ENCODE measurements at places on chromosomes 7 and 10.

DNA sequence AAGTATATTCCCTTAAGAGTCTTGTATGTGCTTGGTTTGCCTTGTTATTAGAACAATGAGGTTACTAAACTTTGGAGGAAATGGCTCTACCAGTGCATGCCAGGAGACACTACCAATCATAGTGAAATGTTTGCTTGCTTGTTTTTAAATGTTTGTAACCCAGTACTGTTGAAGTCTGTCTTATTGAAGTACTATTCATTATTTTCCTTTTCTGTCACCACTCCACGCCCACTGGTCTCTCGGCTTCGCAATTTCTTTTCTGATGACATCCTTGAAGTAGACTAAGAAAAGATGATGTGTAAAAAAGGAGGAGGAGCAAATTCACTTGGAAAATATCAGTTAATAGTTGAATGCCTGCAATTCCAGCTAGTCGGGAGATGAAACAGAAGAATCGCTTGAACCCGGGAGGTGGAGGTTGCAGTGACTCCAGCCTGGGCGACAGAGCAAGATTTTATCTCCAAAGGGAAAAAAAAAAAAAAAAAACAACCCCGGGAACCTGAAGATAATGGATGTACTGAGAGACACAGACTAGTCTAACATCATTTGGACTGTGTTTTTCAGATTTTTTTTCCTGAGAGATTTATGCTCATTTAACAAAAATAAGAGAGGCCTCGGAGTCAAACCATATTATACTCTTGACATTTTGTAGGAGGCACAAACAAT lies 959.4 kb downstream of the PCDH15 start:
- no peak for DNase-seq

GRCh38 chr10:59586407-59586891 lies 123.2 kb downstream of the SLC16A9 start:
- no peak for DNase-seq

GRCh38 chr7:122258971-122259370 lies 45.6 kb downstream of the FEZF1 start:
- no peak for DNase-seq

GRCh38 chr10:91567815-91568214 lies 65.1 kb downstream of the PPP1R3C start:
- DNase-seq: no peak

- no peak for DNase-seq
Observed at GRCh38 chr7:2638224-2638991, 6.6 kb downstream of the TTYH3 start.

DNA sequence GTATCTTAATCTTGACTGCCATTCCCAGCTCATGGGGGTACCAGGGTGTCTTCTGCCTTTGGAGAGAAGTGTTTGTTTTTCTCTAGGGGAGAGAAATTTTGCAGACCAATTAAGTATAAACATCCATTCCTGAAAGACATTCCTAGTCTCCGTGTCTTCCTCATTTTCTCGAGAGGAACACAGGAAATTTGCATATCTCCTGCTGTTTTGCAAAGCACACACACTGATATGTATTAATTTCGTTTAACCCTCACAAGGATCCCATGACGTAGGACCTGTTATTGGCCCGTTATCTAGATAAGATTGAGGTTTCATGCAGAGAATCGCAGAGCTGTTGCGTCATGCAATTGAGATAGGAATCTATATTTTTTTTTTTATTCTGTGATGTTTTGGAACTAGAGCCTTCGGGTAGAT lies 944 bp downstream of the RHBDD2 start:
- peak; percentile 35 for DNase-seq

DNA sequence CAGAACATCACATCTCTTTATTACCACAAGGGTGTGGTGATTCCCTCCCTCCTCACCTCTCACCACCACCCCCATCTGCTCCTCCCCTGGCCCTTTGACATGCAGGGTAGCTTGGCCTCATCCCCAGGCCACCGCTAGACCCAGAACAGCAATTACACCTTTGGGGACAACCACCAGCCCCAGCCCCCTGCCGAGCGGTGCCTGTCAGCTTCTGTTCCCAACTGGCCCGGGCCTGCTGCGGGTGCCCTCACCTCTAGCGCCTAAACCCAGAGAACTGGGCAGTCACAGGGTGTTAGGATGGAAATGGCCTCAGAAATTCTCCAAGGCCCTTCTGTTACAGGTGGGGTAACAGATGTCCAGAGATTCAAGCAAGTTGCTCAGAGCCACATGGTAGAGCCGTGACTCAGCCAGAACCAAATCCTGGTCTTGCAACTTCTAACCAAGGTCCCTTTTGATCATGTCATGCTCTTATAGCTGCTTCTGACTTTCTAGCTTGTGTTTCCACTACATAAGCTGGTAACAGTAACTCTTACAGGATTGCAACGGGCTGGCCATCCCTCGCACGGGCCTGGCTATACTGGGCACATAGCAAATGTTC lies 78.0 kb downstream of the PRKAG2 start:
- DNase-seq: no peak

DNA sequence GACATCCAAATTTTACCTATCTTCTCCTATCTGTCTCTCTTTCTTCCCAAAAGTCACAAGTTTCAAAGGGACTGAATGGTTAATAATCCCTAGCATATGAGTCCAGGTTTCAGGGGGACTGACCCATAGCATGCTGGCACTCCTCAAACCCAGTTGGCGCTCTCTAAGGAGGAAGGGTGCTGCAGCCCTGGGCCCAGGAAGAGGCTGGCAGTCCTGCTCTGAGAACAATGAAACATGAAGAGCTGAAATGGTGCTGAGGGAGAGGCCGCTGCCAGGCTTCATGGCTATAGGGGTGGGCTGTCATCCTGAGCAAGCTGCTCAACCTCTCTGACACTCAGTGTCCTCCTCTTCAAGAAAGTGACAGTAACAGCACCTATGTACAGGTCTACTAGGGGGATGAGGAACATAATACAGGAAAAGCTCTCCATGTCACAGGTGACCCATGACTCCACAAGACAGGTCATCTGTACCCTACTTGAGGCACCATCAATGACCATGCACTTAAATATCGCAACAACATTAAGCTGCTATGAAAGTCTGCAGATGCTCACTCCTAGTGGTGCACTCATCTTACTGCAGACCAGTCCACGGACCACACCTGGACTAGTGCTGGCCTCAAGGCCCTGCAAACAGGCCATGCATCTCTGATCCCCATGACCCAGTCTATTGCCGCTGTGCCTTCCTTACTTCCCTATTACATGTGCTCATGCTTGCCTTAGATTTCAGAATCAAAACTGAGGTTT lies 17.0 kb downstream of the COBL start:
- no peak for DNase-seq

DNA sequence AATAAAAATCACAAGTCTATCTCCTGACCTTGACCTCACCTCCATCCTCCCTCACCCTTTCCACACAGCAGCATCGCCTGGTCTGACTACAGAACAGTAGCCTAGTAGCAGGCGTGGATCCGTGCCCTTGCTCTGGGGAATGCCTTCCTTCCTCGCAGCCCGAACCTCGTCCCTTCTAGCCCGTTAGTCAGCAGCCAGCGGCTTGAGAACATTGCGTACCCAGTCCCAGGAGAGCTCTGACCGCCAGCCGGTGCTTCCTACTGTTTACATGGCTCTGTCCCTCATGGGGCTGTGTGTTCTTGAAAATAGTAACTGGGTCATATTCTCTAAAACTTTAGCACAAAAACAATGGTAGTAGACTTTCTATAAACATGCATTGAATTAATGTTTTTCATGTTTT lies 682.7 kb upstream of the IGFBP3 start:
- no peak for DNase-seq

- DNase-seq: no peak
Observed at GRCh38 chr7:116227678-116228239, 17.4 kb downstream of the TES start.

DNA sequence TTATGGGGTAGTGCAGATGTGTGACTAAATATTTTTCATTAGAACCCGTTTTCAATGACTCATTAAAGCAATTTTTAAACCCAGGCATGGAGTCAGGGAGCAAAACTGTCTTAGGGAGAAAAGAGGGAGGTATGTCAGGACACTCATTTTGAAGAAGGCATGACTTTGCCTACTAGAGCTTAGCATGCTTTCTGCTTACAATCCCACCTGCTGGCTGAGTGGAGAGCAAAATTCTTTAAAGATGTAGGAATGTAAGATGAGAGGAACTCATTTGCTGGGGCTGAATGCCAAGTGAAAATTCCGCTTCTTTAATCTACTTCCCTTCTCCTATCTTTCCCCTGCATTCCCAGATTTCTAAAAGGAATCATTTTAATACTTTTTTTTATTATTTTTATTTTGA lies 232.6 kb downstream of the GALNT17 start:
- DNase-seq: no peak

DNA sequence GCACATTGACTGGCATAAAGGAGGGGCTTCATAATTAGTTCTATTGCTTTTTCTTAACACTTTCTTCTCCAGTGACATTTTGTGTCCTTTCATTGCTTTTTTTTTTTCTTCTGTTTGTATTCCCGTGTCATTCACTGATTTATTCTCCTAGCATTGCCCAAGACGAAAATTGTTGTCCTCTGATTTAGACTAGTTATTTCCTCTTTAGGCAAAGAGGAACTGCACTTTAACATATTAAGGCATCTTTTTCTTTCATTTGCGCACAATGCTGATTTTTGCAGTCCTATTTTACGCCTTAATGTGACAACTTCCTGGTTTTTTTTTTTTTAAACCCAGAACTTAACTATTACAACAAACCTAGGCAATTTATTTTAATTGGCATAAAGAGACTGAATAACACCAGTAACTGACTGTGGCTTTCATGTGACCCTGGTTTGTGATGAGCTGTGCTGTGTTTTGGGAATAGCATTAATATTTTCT lies 39.7 kb downstream of the ARID5B start:
- DNase-seq: no peak

DNA sequence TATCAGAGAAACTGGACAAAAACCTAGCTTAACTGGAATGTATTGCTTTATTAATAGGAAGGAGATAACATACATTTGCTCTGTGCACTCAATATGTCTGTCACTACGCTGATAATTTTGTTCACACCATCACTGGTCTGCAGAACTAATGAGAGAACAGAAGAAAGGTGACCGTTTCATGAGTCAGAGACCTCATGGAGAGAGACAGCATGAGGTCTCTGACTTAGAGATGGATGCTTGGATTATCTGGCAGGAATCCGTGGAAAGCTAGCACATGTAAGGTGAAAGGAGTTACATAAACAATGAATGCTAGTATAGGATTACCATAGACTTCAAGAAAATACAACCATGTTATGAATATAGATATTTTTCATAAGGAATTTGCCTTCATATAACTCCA lies 947.3 kb downstream of the IPMK start:
- no peak for DNase-seq

DNA sequence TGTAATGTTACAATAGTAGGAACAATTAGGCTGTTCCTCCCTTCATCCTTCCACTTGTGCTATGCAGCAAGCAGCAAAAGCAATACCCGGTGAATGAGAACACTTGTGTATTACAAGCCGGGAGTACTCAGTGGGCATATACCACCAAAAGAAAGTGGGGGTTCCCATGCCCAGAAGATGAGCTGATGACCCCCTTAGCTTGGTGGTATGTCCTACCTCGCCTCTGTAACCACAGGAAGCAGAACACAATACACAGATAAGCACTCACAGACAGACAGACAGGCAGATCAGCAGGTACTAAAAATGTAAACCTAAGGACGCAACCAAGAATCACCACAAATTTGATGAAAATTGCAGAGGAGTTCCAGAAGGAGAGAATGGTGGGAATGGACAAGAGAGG lies 15.5 kb upstream of the KIF20B start:
- no peak for DNase-seq

DNA sequence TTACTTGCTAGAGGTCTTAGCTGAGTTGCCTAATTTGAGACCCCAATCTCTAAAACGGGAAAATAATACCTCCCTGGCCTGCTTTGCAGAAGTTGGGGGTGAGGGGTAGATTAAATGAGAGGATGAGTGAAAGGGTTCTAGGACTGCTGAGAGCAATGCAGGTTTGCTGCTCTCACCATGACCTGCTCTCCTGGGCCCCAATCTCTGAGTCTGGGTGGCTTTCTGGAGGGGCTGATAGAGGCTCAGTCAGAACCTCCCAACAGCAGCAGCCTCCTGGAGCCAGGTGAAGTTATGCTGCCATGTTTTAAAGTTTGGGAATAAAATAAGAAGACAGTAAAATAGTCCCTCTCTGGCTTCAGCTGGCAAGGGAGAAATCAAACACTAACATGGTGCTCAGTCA lies 7.3 kb downstream of the UROS start:
- DNase-seq: no peak

DNA sequence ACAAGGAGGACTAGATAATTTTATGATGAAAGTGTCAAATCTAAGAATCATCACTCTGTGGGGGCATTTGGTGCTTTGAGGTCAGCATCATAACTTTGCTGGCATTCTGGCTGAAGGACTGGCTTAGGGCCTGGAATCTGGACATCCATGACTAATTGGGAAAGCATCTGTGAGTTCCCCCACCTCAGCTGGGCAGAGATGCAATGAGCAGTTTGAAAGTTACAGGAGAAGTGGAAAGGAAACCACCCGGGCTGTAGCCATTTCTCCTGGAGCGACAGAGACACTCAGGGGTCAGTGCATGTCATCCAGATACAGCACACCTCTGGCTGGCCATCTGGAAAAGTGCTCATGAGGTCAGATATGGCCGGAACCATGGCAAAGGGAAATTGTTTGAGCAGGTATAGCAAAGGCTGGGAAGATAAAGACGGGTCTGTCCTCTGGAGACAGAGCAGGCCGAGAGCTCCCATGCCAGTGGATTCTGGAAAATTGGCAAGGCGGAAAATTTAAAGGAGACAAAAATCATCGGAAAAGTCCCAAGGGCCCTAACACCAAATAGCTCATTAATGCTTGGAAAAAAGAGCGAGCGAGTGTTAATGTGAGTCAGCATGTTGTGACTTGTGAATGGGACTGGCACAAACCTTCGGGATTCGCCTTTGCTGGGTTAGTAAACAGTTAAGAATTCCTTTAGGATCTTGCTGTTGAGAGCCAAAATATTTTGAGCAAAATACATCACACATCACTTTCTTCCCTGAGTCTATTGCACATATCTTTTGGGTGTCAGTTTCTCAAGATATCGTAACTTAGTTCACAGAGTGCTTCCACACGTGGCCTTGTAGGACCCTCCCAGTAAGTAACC lies 188.4 kb upstream of the AGK start:
- no peak for DNase-seq

DNA sequence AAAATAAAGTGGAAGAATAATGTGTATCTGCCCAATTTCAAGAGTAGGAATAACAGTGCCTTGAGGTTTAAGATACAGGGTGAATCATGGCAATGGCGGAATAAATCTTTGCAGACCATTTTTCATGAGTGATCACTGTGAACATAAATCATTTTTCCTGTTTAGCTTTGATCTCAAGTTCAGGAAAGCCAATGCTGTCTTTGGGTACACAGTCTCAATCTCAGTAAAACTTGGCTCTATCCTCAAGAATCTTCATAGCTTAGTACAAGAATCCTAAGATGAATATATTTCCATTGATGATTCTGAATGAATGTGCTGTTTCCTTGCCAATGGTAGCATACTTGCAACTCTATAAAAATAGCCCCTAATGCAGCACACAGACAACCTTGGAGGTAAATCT lies 6.8 kb downstream of the NAMPT start:
- no peak for DNase-seq

GRCh38 chr7:146319629-146320028 lies 203.0 kb downstream of the CNTNAP2 start:
- no peak for DNase-seq

GRCh38 chr7:149725426-149725821 lies 48.0 kb downstream of the ZNF467 start:
- no peak for DNase-seq
